Astrocyte (in vitro differentiated cells and primary cell): ENCODE measurements at places on chromosomes 13 and 19. TPM values are rescaled to one million over a fixed set of nuclear protein-coding genes. Genes with fewer than 3 reads are reported as not detected.

GRCh38 chr13:59458908-59459579, 704.7 kb downstream of the DIAPH3 start:
- H3K27ac ChIP-seq, result peak overlapping the region; percentile 74
- no peaks in the 10 kb centered on the region for H3K36me3 ChIP-seq
- peak; percentile 86 for DNase-seq
- H3K27me3 ChIP-seq, result no peaks in the 10 kb centered on the region

DNA sequence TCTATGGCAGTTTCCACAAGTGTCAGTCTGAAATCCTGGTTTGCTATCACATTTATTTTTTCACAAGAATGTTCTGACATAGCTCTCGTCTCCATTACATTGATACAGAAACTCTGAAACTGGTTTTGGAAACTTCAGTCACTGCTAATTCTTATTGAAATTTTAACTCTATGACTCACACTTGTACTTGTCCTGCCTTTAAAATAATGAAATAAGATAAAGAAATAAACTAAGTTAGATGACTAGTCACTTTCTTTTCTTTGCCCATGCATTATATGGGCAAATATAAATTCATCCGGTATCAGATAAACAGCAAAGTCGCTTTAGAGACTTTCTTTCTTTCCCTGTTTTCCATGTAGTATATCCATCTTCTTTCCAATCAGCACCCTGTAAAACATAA, 257.5 kb downstream of the PCDH9 start:
- H3K4me3 ChIP-seq, result no peak overlapping the region
- peak; percentile 37 for DNase-seq
- no peaks in the 10 kb centered on the region for H3K27me3 ChIP-seq
- no peak overlapping the region for H3K27ac ChIP-seq
- H3K36me3 ChIP-seq, result no peaks in the 10 kb centered on the region
- H3K4me1 ChIP-seq, result no peaks in the 10 kb centered on the region

DNA sequence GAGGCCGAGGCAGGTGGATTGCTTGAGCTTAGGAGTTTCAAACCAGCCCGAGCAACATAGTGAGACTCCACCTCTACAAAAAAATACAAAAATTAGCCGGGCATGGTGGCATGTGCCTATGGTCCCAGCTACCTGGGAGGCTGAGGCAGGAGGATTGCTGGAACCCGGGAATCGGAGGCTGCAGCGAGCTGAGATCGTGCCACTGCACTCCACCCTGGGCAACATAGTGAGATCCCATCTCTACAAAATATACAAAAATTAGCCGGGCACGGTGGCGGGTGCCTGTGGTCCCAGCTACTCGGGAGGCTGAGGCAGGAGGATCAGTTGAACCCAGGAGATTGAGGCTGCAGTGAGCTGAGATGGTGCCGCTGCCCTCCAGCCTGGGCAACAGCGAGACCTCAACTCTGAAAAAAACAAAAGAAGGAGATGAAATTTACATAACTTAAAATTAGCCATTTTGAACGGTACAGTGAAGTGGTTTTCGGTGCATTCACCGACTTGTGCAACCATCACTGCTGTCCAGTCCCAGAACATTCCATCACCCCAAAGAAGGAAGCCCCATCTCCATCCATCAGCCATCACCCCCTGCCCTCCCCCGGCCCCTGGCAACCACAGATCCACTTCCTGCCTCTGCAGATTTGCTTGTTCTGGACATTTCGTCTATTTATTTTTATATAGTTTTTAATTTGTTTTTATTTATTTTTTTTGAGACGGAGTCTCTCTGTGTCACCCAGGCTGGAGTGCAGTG, 1.6 kb upstream of the AZU1 start:
- peaks cover 2% of the 10 kb centered on the region for H3K27me3 ChIP-seq
- H3K27ac ChIP-seq, result no peak overlapping the region
- no peaks in the 10 kb centered on the region for H3K4me1 ChIP-seq
- no peak overlapping the region for H3K4me3 ChIP-seq
- no peak for DNase-seq

DNA sequence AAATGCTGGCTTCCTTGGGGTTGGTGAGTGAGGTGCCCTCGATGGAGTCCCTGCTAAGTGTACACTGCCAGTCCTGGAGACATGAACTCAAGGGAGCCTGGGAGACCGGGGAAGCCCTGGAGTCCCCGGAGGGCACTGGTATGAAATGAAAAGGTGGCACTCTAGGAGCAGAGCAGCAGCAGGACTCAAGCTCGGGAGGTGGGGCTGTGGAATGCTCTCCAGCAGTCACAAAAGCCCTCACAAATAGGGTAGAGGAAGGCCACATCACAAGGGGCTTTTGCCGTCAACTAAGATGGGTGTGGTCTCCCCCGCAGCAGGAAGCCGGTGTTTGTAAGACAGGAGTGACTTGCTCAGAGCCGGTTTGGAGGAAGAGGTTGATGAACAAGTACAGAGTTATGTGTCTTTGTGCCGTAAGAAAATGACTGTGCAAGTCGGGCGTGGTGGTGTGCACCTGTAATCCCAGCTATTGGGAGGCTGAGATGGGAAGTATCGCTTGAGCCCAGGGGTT, 19.3 kb downstream of the CCNE1 start:
- no peak for DNase-seq
- no peaks in the 10 kb centered on the region for H3K36me3 ChIP-seq
- no peak overlapping the region for H3K4me3 ChIP-seq
- H3K27ac ChIP-seq, result no peak overlapping the region
- H3K27me3 ChIP-seq, result peaks cover 3% of the 10 kb centered on the region

- H3K36me3 ChIP-seq, result no peaks in the 10 kb centered on the region
- H3K27me3 ChIP-seq, result no peaks in the 10 kb centered on the region
- DNase-seq, result peak; percentile 48
- H3K4me1 ChIP-seq, result peaks cover 10% of the 10 kb centered on the region
Measured at GRCh38 chr19:47370045-47370611, 21.0 kb downstream of the DHX34 start.

DNA sequence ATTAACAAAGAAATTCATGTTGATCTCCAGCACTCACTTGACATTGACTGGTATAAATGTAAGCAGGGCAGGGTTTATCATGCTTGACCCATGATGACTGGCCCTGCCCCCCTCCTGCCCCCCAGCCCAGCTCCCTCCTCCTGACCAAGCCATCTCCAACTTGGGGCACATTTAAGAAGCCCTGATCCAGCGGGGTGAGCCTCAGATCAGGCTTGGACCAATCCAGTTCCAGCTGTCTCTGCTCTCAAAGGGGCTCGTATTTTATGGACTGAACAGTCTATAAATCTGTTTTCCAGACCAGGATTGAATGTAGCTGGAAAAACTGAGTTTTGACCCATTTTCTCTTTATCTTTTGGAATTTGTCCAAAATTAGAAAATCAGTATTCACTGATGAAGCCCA, 100.0 kb downstream of the COL4A1 start:
- H3K36me3 ChIP-seq, result peaks cover 84% of the 10 kb centered on the region
- H3K4me3 ChIP-seq, result no peak overlapping the region
- H3K27me3 ChIP-seq, result no peaks in the 10 kb centered on the region
- H3K4me1 ChIP-seq, result no peaks in the 10 kb centered on the region
- no peak for DNase-seq

- no peak overlapping the region for H3K27ac ChIP-seq
- no peaks in the 10 kb centered on the region for H3K27me3 ChIP-seq
- H3K4me3 ChIP-seq, result no peak overlapping the region
- H3K36me3 ChIP-seq, result no peaks in the 10 kb centered on the region
- DNase-seq, result no peak
Measured at GRCh38 chr13:30000370-30000765, 150.0 kb upstream of the UBL3 start.

GRCh38 chr19:33659835-33660234, 38.1 kb downstream of the CHST8 start:
- no peaks in the 10 kb centered on the region for H3K4me1 ChIP-seq
- H3K27ac ChIP-seq, result no peak overlapping the region
- H3K4me3 ChIP-seq, result no peak overlapping the region
- H3K27me3 ChIP-seq, result no peaks in the 10 kb centered on the region
- no peaks in the 10 kb centered on the region for H3K36me3 ChIP-seq

DNA sequence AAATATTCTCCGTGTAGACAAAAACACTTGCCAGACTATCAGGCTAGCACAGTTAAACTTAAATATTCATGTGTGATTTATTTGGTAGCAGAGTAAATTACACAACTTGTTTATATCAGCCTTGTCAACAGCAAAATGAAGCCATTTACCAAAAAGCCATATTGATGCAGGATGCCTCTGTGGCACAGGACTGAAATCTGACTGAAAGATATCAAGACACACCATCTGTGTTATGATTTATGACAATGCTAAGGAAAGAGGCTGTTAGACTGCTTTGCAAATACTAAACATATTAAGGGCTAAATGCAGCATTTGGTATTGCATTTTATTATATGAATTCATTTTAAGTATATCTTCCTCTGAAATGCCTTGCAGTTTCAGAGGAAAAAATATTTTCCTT, 44.8 kb upstream of the FNDC3A start:
- no peaks in the 10 kb centered on the region for H3K27me3 ChIP-seq
- no peak overlapping the region for H3K27ac ChIP-seq
- DNase-seq, result no peak
- no peaks in the 10 kb centered on the region for H3K4me1 ChIP-seq
- H3K4me3 ChIP-seq, result no peak overlapping the region
- no peaks in the 10 kb centered on the region for H3K36me3 ChIP-seq

DNA sequence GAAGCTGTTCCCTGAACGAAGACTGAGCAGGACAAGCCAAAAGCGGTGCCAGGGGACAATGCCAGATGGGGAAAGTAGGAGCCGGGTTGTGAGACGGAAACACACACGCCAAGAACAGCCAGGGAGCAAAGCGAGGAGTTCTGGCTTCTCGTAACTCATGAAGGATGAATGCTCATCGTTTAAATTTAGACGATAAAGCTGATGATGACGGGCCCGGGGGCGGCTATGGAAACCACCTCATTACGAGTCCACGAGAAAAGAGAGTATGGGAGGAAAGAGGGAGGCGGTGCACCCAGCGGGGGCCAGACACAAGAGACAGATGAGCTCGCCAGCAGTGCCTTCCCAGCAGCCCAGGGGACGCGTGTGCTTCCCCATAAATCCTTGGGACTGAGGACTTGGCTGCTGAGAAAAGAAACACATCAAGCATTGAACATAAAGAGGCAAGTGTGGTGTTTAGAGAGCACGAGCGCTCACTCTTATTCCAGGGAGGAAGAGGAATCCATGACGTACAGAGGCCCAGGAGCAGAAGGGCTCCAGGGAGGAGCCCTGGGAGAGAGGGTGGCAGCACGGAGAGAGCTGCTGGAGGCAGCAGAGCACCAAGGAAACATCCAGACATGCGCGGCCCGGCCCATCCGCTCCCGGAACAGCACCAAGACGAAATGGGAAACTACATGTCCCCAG, 70.7 kb downstream of the EPS15L1 start:
- DNase-seq, result peak; percentile 46
- no peak overlapping the region for H3K4me3 ChIP-seq
- H3K27ac ChIP-seq, result no peak overlapping the region
- H3K36me3 ChIP-seq, result peaks cover 31% of the 10 kb centered on the region
- H3K4me1 ChIP-seq, result peaks cover 7% of the 10 kb centered on the region

- no peak overlapping the region for H3K27ac ChIP-seq
- H3K4me1 ChIP-seq, result no peaks in the 10 kb centered on the region
- peaks cover 3% of the 10 kb centered on the region for H3K27me3 ChIP-seq
- H3K4me3 ChIP-seq, result no peak overlapping the region
- no peaks in the 10 kb centered on the region for H3K36me3 ChIP-seq
Measured at GRCh38 chr13:32951580-32951979, 64.6 kb upstream of the KL start.

DNA sequence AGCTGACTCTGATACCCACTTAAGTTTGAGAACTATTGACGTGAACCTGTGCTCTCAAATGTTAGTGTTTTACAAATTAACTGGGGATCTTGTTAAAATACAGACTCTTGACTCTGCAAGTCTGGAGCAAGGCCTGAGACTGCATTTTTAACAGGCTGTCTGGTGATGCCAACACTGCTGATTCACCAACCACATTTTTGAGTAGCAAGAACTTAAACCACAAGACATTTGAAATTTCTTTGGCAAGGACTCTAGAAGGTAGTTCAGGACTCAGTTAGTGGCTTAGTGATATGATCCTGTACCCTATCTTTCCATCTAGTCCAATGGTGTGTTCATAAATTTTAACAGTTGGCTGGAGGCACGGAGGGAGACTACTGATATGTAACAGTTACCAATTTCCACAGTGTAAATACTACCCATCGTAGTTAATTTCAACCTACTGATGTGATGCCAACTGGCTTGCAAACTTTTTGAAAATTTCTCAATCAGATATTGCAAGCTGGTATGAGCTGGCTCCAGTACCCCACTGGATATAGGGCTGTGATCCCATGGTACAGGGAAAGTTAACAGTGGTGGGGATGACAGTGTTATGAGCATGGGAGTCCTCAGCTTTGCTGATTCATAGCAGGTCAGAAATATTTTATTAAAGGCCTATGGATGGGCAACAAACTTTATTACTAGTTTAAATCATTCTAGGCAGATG, 255.1 kb downstream of the TBC1D4 start:
- H3K4me1 ChIP-seq, result peaks cover 13% of the 10 kb centered on the region
- peak; percentile 99 for DNase-seq
- H3K27ac ChIP-seq, result peak overlapping the region; percentile 67

- DNase-seq, result peak; percentile 6
- H3K27me3 ChIP-seq, result no peaks in the 10 kb centered on the region
- no peaks in the 10 kb centered on the region for H3K4me1 ChIP-seq
- no peaks in the 10 kb centered on the region for H3K36me3 ChIP-seq
- H3K4me3 ChIP-seq, result no peak overlapping the region
- H3K27ac ChIP-seq, result no peak overlapping the region
Measured at GRCh38 chr19:21256722-21257121, 72.5 kb downstream of the ZNF708 start.

DNA sequence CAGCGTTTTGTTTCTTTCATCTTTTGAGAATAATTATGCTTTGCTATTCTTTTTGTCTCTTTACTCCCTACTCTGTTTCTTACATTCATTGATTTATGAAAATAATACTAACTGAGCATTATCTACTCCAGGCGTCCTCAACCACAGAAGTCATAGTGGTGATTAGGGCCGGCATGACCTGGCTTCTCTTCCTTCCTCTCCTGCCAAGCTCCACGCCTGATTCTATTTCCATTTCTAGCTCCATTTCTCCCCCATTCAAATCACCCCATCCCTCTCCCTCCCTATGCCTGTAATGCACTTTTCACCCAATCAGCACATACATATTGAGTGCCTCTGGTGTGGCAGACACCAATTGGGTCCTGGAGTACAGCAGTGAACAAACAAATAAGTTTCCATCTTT, 183.2 kb upstream of the GPR12 start:
- H3K4me3 ChIP-seq, result no peak overlapping the region
- no peaks in the 10 kb centered on the region for H3K36me3 ChIP-seq
- no peak overlapping the region for H3K27ac ChIP-seq
- H3K4me1 ChIP-seq, result peaks cover 6% of the 10 kb centered on the region

GRCh38 chr19:43667876-43668405, 2.0 kb downstream of the PLAUR start:
- H3K27me3 ChIP-seq, result no peaks in the 10 kb centered on the region
- peaks cover 41% of the 10 kb centered on the region for H3K36me3 ChIP-seq
- DNase-seq, result no peak
- peak overlapping the region; percentile 19 for H3K27ac ChIP-seq

Gene ZNF20
- 7.5 and 8.2 TPM in 2 replicates for total RNA-seq

Gene CBARP
- 18.8 and 19.8 TPM in 2 replicates for total RNA-seq

Gene GNA15
- total RNA-seq, result not detected in 2 replicates

Gene ASF1B
- 1.1 and 1.9 TPM in 2 replicates for total RNA-seq
